Amniotic stem cell (primary cell): ENCODE measurements at places on chromosomes 13 and 19.

DNA sequence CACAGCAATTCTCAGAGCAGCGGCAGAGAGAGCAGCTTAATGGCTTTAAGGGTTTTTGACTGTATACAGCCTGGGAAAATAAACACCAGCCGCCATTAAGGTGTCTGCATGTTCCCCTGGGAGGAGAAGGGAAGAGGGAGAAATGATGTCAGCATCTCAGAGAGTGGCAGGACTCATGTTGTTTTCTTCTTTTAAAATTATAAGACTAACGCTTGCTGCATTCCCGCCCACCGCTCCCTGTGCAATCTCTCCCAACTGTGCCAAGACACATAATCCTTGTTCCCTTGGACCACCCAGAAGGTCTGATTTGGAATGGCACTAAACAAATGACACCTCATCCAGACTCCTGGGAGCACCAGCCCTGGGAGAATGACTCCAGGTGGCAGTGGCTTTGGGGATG lies 27.7 kb upstream of the FAM216B start:
- DNase-seq = no peak

GRCh38 chr19:41305927-41306793 lies 3.8 kb upstream of the CCDC97 start:
- no peak for DNase-seq

- no peak for DNase-seq
These were observed 102.2 kb upstream of the IPO5 start for GRCh38 chr13:97851269-97851668.

DNA sequence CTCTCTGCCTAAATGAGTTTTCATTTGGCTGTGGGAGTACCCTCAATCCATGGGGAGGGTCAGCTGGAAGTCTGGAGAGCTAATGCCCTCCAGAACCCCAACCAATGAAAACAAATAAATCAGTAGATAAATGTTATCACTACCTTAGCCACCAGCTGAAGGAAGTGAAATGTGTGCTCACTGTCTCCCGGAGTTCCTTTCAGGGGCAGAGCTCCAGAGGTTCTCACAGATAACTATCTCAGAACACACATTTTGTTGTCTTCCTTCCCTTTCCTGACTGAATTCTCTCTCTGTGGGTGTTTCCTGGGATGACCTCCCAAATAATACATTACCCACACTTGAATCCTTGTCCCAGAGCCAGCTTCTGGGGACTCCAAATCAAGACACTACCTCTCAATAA lies 779.6 kb downstream of the DIAPH3 start:
- no peak for DNase-seq

DNA sequence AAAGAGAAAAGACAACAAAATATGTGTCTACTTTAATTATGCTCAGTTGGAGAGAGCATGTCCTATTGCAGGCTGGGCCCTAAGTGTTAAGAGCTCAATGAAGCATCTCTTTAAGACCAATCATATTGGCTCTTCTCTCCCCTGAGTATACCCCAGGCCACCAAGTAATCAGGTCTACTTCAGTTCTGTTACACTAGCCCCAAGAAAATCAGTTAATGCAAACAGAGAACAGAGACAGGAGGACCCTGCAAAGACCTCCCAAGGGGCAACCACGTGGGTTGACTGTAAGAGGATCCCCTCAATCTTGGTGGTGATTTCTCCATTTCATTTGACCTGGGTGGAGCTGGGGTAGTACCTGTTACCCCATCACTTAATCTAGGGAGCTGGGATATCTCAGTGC lies 451.0 kb upstream of the ZNF507 start:
- DNase-seq = no peak

GRCh38 chr13:113354831-113355610 lies 8.9 kb downstream of the GRTP1 start:
- DNase-seq = no peak

GRCh38 chr19:29666578-29667386 lies 1.5 kb downstream of the PLEKHF1 start:
- DNase-seq = peak; percentile 46

DNA sequence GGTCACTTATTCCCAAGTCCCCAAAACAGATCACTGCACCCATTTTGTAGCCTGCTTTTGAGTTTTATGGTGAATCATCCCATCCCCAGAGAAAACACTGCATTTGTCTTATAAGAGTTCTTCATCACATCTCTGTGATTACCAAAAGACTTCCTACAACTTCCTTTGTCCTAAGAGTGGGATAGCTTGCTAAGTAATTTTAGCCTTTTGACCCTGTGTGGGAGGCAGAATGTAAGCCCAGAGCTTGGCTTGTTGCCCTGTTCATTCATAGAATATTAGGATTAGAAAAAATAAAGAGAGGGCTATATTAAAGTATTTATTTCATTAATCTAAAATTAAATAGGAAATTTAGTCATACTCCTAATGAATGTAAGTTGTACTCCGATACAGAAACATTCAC lies 213.3 kb downstream of the MZT1 start:
- no peak for DNase-seq

DNA sequence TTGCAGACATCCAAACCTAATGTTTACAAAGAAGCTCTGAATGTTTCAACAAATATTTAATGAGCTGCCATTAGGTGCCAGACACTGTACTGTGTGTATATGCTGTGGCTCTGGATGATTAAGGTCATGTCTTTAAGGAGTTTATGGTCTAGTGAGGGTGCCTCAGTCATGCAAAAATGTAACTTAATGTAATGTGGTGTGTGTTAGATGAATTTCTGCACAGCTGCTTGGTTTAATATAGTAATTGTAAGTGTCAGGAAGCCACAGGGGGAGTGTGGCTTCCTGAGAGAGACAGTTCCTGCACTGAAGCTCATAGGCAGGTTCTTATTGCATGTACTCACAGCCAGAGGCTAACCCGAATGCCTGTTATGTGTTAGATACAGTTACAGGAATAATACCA lies 43.3 kb downstream of the SPATA13 start:
- DNase-seq = no peak

GRCh38 chr13:39811051-39811450 lies 155.6 kb downstream of the COG6 start:
- no peak for DNase-seq

- no peak for DNase-seq
These were observed 65.1 kb upstream of the RANBP3 start for GRCh38 chr19:6042776-6043726.

- no peak for DNase-seq
These were observed 42.8 kb upstream of the DCUN1D2 start for GRCh38 chr13:113533161-113533840.

- no peak for DNase-seq
These were observed 19.6 kb upstream of the LILRA2 start for GRCh38 chr19:54554006-54554405.

DNA sequence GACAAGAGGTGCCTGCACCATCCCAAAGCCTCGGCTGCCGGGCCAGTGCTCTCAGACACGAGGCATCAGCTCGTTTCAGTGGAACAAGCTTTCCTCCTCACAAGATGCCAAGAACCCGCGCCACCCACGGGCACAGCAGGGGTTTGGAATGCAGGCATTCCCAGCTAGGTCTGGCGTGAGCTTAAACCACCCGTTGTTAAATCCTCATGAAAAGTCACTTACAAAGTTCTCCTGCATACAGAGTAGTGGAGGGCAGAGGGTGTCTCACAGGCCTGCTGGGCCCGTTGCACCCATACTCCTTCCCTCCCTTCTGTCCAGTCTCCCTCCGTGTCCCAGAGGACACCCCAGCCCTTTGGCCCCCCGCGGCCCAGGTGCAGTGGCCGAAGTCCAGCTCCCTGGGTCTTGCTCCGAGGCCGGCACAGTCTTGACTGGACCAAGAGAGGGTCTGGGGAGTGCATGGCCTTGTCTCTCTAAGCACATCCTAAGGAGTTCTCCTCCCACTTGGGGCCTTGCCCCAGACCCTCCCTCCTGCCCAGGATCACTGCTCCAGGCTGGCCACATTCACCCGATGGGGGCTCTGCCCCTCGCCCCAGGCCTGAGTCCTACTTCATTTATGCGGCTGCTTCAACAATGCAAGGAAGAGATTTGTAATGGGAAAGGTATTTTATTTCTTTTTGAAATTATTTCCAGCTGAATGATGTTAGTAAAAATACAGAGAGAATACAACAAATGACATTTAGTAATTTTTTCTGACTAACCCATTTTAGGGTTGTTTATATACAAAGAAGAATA lies 35.2 kb upstream of the GRTP1 start:
- DNase-seq = no peak

DNA sequence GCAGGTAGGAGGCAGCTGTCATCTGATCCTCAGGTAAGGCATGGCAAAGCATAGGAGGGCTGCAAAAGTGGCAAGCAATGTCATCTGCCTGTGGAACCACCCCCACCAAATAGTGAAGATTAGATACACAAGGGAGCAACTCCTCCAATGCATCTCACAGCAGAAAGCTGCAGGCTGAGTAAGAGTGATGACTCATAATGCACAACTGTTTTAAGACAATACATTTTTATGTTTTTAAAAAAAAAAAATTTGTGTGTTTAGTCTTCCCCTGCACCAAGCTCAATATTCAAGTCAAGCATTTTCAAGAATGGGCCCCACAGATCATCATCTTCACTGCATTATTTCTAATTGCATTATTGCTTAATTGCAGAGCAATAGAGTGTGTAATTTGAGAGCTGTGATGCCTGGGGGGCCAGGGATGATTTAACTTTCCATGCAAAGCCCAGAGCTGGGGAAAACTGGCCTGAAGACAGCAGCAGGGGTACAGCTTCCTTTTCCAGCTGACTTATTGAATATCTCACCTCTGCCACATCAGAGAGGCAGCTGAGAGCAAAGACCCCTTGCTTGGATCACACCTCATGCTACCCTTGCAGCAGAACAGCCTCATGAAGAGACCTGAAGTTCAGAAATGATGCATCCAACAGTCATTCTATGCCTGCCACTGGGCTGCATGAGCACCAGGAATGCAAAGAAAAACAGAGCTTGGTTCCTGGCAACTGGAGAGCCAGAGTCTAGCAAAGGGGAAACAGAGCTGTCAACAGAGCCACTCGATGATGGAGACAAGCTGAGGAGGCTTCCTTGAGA lies 22.7 kb upstream of the POP4 start:
- no peak for DNase-seq

GRCh38 chr19:14516048-14516534 lies 2.1 kb downstream of the DNAJB1 start:
- no peak for DNase-seq

GRCh38 chr19:28705008-28705407 lies 507.9 kb downstream of the UQCRFS1 start:
- DNase-seq = peak; percentile 39

- DNase-seq = no peak
These were observed 83.3 kb downstream of the KCTD15 start for GRCh38 chr19:33879818-33880575.

- no peak for DNase-seq
These were observed 815.6 kb downstream of the EFNB2 start for GRCh38 chr13:105719859-105720258.

- no peak for DNase-seq
These were observed at the start of gene ATP12A for GRCh38 chr13:24680258-24680920. TSS of gene ATP12A (plus strand) at chr13:24680408. CDS start at chr13:24680744, 336 bp downstream.

DNA sequence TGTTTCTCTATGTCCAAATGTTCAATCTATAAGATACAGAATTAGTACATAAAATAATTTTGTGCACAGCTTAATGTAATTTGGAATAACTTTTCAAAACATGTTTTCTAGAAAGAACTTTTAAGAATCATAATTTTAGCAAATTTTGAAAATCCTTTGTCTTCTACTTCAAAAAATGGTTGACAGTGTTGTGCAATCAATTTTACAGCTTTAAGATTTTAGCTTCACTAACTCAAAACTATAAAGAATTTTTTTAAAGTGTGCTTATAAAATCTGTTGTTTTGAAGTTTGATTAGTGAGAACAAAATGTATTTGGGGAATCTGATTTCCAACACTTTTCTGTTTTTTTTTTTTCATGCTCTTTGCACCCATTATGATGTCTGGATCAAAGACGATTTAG lies 12.7 kb upstream of the SPACA6 start:
- no peak for DNase-seq

DNA sequence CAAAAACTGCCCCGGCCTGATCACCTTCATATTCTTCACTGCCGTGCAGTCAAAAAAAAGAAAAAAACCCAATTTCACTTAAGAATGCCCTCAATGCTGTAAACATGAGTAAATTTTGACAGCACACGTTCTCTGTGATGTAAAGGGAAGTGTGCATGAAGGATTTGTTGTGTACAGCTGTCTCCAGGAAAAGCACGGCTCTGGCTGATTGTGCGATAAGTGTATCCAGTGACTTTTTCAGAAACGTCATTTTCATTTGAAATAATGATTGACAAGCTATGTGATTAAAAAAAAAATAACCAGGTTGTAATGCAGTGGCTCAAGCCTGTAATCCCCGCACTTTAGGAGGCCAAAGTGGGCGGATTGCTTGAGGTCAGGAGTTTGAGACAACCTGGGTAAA lies 39.6 kb downstream of the ANKRD10 start:
- DNase-seq = no peak

DNA sequence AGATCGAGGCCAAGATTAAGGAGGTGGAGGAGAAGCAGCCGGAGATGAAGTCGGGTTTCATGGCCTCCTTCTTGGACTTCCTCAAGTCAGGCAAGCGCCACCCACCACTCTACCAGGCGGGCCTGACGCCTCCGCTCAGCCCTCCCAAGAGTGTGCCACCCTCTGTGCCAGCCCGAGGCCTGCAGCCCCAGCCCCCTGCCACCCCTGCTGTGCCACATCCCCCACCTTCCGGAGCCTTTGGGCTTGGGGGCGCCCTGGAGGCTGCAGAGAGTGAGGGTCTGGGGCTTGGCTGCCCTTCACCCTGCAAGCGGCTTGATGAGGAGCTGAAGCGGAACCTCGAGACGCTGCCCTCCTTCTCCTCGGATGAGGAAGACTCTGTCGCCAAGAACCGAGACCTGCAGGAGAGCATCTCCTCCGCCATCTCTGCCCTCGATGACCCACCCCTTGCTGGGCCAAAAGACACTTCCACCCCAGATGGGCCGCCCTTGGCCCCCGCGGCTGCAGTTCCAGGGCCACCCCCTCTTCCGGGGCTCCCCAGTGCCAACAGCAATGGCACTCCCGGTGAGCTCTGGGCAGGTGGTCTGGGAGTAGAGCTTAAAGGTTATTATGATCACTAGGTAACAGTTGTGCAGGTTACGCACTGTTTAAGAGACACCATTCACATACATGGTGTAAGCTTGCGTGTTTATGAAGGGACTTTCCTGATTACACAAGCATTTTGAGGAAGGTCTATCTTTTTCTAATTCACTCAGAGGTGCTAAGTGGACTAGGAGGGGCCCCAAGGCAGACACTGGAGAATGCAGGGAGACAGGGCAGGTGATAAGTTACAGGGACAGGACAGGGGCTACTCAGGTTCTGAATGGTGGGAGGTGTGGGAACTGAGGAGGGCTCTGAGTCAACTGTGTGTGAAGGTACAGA lies 8.7 kb downstream of the PRR12 start:
- no peak for DNase-seq

DNA sequence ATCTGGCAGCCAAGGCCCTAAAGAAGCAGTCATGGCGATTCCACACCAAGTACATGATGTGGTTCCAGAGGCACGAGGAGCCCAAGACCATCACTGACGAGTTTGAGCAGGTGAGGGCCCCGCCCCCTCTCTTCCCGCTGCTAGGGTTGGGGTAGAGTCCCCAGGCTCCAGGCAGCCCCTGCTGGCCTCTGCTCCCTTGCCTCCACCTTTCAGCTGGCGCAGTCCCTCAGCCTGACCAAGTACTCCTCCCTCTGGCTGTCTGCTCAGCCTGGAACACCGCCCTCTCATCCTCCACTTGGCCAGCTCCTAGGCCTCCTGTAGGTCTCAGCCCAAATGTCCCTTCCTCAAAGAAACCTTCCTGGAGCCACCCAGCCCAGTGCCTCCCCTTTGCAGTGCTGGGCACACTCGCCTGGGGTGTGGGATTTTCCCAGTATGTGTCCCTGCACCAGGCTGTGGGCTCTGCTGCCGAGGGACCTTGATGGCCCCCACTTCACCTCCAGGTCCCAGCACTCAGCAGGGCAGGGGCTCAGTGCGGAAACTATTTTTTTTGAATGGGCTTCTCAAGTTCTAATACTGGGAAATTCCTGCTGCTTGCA lies 5.7 kb downstream of the LENG1 start:
- no peak for DNase-seq
